ENCODE measurements at places on chromosomes 12 and 14.
A peak's percentile ranks its signal among the peaks of the same experiment; 100 is the strongest.

- DNase-seq: no peak
These were observed 2.5 kb upstream of the PAPLN start for GRCh38 chr14:73234586-73235394.

DNA sequence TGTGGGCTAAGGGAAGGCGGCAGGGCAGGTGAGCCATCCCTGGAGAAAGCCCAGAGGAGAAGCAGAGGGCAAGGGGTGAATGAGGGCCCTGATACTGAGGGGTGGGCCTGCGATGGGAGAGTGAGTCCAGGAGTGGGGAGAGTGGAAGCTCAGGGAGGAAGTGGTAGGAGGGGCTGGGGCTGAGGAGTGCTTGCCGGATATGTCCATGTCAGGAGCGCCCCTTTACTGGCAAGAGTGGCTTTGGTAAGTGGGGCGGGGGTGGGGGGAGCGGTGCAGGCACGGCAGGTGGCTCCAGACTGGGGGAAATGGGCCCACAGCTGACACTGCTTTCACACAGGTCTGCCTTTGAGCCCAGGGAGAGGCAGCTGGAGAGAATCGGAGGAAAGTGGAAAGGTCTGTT, 86.4 kb upstream of the GPR68 start:
- no peak for DNase-seq

DNA sequence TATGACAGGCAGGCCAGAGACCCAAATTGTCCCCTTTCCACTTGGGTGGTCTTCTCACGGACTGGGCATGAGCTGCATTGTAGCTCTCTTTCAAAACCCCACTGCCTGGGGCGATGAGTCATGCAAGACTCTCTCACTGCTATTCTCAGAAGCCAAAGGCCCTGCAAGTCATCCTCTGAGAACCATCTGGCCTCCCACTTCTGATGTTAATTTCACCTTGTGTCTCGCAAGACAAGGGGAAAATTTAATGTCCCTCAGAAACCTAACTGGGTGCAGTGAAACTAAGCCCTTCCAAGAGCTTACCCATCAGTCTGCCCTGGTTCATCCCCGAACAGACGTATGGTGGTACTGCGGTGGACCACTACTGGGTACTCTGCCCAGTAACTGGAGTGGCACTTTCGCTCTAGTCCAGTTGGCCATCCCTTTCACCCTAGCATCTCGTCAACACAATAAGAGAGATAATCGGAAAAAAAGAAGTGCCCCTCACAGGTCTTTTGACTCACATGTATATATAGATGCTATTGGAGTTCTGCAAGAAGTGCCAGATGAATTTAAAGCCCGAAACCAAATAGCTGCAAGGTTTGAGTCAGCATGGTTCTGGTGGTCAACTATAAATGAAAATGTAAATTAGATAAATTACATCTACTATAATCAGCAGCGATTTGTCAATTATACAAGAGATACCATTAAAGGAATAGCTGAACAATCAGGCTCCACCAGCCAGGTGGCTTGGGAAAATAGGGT, 31.3 kb upstream of the LALBA start:
- DNase-seq: no peak

GRCh38 chr14:21039585-21040369, 2.4 kb upstream of the RNASE7 start:
- peak; percentile 64 for DNase-seq

- no peak for DNase-seq
These were observed 9.0 kb downstream of the TSPAN9 start for GRCh38 chr12:3086211-3086610.

- no peak for DNase-seq
These were observed 105.9 kb downstream of the FGD4 start for GRCh38 chr12:32505067-32505945.

GRCh38 chr14:67225523-67225922, 15.7 kb upstream of the PALS1 start:
- DNase-seq: no peak
